ENCODE measurements at places on chromosomes 11 and 22.

DNA sequence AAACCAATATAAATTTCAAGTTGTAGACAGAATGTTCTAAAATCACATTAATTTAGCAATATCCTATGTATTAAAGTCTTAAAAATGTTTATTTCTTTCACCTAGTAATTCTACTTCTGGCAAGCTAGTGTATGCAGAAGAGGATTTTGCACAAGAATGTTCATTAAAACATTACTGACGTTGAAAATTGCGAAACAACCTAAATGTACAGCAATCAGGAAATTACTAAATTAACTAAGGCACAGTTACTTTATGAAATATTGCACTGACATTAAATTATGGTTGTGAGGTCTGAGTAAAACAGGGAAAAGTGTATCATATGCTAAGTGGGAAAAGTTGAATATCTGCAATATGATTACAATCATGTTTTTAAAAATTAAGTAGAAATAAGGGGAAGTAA lies 4.1 kb downstream of the SLC36A4 start:
- DNase-seq: no peak

- DNase-seq: peak; percentile 63
Observed at GRCh38 chr11:38460896-38461295, 1862.9 kb upstream of the RAG2 start.

DNA sequence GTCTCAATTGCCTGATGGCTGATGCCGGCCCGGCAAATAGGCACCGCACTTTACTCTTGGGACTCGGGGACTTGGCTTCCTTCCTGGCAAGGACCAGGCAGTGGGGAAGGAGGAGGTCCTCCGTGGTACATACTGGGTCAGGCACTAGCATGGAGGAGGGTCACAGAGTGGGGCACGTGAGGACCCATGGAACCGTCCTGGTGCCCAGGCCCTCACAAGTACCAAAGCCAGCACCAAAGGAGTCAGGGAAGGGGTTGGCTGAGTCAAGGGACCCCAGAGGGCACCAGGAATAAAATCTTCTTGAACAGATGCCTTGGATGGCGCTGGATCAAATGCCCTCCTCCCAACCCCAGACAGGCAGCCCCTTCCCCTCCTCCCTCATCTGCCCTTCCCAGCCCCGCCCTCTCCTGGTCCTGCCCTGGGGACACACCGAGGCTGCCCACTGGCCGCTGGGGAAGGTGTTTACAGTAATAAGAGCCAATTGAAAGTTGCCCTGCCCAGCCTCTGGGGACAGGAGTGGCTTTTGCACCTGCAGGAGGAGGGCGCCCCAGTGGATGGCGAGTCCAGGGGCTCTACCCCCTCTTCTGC lies 5.6 kb upstream of the CARNS1 start:
- no peak for DNase-seq

- DNase-seq: no peak
Observed at GRCh38 chr11:92692826-92693546, 276.5 kb upstream of the MTNR1B start.

- DNase-seq: peak; percentile 66
Observed at GRCh38 chr11:6249770-6250555, 9.7 kb upstream of the CCKBR start.

DNA sequence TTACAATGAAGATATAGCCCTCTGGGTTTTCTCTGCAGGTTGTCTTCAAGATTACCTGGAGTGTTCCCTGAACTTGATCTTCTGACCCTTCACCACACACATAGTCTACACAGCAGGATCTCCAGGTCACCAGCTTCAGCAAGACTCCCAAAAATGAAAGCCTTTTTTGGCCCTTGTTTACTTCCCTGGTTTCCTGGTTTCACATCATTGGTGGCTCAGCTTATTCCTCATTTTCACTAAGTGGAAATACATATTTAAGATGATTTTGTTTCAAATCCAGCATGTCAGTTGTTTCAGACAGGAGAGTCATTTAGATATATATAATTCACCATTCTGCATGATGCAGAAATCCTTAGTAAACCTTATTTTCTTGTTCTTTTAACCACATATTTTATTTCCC lies 41.6 kb upstream of the MPEG1 start:
- no peak for DNase-seq

DNA sequence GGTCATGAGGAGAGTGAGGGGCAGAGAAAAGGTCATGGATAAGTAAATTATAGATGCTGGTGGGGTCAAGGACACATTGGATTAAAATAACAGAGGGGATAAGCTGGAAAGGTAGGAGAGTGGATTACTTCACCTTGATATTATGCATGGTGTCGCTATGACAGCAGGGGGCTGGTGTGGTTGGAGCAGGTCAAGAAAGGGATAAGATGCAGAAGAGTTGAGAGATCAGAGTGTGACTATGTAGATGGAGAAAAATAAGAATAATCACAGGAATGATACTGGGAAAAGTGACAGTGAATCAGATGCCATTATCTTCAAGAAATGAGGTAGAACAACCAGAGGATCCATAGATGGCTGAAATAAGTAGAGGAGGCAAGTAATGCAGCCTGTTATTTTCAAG lies 29.4 kb upstream of the AMOTL1 start:
- no peak for DNase-seq

- DNase-seq: no peak
Observed at GRCh38 chr11:32072872-32073643, 17.8 kb upstream of the RCN1 start.

- DNase-seq: peak; percentile 0
Observed at GRCh38 chr22:21894799-21895198, 27.4 kb upstream of the MAPK1 start.

- DNase-seq: no peak
Observed at GRCh38 chr11:3849297-3849874, 6.1 kb upstream of the STIM1 start.

GRCh38 chr22:36846949-36847348 lies 13.9 kb upstream of the NCF4 start:
- DNase-seq: peak; percentile 17

- DNase-seq: no peak
Observed at GRCh38 chr11:44518968-44519550, 46.4 kb upstream of the CD82 start.

GRCh38 chr11:37313266-37313665 lies 715.2 kb upstream of the RAG2 start:
- DNase-seq: no peak

DNA sequence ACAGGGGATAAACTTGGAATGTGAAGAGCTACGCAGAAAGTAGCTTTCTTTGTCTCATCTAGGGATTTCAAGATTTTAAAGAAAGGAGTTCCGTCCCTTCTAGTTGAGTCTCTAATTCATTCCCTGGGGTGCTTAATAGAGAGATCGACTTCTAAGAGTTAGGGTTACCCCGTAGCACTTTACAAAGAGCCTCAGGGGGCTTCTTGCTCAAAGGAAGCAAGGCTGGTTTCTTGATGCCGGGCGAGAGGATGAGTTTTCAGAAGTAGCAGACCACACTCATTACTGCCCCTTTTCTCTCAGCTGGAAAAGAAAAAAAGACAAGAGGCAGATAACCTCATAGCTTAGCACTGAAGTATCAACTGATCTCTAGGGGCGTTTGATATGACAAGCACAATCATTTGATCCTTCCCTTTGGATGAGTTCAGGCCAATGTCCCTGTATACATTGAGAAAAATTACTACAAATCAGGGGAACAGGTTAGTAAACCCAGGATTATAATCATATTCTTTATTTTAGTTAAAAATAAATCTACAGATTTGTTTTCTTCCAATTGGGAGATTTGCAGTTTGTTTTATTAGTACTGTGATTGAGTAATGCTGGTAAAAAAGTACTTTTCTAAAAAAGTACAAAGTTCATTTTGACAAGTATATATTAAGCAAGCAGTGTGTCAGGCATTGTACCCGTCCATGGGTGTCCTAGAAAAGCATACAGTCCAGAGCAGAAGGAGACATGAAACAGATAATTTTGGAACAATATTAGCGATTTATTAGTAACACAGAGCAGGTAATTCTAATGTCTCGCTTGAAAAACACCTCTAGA lies 18.7 kb downstream of the ELMOD1 start:
- no peak for DNase-seq

DNA sequence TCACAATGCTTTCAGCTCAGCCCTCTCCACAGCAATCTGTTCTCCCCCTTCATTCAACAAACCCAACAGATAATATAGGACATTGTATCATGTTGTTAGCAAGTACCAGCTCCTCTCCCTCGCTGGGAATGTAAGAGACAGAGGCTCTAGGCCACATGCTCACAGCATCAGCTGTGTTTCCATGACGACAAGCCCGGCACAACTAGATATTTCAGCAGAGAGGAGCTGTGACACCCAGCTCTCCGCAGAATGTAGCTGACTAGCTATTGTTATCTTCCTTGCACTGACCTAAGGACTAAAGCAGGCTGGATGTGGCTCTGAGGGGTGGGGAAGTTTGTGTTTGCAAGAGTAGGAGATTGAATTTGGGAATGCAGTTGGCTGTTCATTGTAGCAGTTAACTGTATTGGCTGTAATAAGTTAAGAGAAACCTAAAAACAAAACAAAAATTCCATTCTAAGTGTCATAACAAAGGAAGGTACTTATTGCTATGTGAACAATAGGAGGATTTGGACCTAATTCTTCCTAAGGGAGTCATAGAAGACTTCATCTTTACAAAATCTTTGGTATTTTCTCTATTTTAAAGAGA lies 28.0 kb upstream of the RRAS2 start:
- no peak for DNase-seq

- no peak for DNase-seq
Observed at GRCh38 chr11:121117788-121118187, 16.7 kb downstream of the TECTA start.

GRCh38 chr11:123046473-123047259 lies 15.3 kb downstream of the HSPA8 start:
- DNase-seq: no peak

DNA sequence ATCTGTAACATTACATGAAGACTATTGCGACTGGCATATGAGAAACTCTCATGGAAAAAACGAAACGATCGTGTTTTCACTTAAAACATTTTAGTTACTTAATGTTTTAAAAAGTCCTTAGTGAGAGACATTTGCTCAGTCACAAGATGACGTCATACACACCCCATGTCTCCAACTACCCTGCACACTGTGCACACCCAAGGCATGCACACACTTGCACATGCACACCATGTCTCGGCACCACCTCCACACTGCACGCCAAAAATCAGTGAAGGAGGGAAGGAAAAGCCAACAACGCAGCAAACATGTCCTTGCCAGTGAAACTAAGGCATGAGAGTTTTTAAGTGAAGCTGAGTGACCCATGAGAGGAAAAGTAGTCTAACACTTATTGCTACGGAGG lies 18.0 kb downstream of the NCAPD3 start:
- DNase-seq: no peak

GRCh38 chr11:114612686-114613085 lies 17.1 kb upstream of the NXPE4 start:
- DNase-seq: no peak

DNA sequence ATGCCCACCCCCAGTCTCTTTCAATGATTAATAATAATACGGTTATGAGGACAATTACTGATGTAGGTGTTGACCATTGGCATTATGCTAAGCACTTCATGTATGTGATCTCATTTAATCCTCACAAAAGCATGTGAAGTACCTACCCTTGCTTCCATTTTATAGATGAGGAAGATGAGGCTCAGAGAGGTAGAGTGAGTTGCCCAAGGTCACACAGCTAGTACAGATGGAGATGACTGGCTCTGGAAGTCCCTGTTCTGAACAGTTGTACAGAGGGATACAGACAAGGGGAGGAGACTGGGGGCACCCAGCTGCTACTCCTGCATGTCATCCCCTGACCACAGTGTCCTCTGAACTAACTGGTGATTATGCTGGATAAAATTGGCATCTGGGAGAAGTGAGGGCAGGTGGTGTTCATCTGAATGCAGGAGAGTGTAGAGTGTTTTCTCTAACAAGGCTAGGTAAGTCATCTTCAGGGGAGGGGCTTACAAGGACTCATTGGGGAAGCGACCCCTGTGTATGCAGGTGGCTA lies 43.2 kb downstream of the KIAA1671 start:
- DNase-seq: no peak

- DNase-seq: no peak
Observed at GRCh38 chr11:29781268-29781667, 235.6 kb downstream of the KCNA4 start.

GRCh38 chr22:31119026-31119717 lies 3.6 kb upstream of the INPP5J start:
- no peak for DNase-seq

- peak; percentile 52 for DNase-seq
Observed at GRCh38 chr22:46031066-46031465, 54.1 kb upstream of the WNT7B start.

- DNase-seq: no peak
Observed at GRCh38 chr11:45756384-45757010, 48.5 kb upstream of the SLC35C1 start.

- DNase-seq: peak; percentile 64
Observed at GRCh38 chr11:36411202-36411640, 98.9 kb downstream of the TRAF6 start.

- DNase-seq: no peak
Observed at GRCh38 chr11:123253911-123254310, 58.9 kb upstream of the CLMP start.

- DNase-seq: no peak
Observed at GRCh38 chr11:116680349-116681125, 92.2 kb downstream of the BUD13 start.

DNA sequence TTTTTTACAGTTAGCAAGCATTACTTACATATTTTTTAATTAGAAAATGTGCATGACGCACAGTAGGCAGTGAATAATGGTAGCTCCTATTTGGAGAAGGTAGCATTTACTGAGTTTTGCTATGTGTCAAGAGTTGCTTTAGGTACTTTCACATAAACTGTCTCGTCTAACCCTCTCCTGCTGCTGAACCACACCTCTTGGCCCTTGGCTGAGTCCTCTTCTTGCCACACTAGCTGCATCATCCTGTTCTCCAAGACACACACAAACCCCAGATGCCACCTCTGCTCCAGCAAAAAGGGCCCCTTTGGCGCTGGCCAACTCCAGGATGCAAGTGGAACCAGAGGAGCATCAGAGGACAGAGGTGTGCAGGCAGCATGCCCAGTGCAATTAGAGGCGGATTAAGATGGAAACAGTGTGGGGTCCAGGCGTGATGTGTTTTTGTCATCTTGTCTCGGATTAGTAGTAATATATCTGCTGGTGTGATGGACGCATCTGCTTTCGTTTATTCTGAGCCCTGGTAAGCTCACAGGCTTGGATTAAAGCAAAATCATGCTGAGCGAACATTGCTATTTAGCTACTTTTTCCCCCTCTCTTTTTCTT lies 367.0 kb upstream of the CADM1 start:
- DNase-seq: no peak

GRCh38 chr22:36447632-36448031 lies 33.8 kb downstream of the TXN2 start:
- no peak for DNase-seq

Measured in upper lobe of right lung (tissue), 1 donor.